A673 (cell line): ENCODE measurements at places on chromosomes 13 and 19. TPM values are rescaled to one million over a fixed set of nuclear protein-coding genes. Genes with fewer than 3 reads are reported as not detected.

FXYD7 gene
- total RNA-seq, result 0.56 and 0.85 TPM in 2 replicates

DAND5 gene
- total RNA-seq, result 0.17 TPM in 2 replicates

NALCN gene
- total RNA-seq, result 0.35 and 0.52 TPM in 2 replicates

- no peak for DNase-seq
Observed at GRCh38 chr13:110318920-110319319, 11.8 kb downstream of the COL4A2 start.

DNA sequence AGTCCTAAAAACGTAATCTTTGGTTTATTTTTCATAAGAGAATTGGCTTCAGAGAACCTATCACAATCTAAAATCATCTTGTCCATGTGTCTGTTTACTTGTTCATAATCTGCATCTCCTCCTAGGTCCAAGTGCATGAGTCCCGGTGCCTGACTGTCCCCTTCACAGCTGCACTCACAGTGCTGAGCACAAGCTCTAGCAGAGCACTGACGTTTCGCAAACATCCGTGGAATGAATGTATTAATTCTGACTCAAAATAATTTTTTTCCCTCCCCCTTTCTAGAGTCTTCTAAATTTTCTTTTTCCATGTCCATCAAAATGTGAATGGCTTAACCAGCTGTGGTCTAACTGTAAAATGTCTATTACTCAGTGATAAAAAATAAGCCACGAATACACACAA, 245.5 kb upstream of the TSHZ3 start:
- DNase-seq, result no peak

GRCh38 chr19:29003641-29004409, 209.1 kb downstream of the UQCRFS1 start:
- DNase-seq, result no peak

DNA sequence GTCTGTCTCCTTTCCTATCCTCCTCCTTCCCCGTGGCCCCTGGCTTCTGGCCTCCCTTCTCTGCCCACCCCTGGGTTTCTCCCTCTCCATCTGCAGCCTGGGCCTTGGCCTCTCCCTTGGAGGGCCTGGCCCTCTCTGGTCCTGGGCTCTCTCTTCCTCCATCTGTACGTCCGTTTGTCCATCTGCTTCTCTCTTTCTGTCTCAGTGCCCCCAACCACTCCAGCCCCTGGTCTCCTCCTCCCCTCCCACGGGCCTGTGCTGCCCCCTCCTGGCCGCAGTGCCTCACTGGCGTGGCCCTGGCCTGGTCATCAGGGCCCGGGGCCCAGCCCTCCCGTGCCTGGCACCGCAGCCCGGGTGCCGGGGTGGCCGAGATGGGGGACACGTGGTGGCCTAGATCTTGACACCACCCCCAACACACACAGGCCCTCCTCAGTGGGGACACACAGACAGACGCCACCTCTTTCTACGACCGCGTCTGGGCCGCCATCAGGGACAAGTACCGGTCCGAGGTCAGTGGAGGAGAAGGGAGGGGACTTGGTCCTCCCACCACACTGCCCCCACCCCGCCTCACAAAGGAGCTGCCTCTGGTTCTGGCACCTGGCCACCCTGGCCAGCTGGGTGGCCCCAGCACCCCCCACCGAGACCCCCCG, 11.3 kb downstream of the PRKCSH start:
- peak; percentile 60 for DNase-seq

DNA sequence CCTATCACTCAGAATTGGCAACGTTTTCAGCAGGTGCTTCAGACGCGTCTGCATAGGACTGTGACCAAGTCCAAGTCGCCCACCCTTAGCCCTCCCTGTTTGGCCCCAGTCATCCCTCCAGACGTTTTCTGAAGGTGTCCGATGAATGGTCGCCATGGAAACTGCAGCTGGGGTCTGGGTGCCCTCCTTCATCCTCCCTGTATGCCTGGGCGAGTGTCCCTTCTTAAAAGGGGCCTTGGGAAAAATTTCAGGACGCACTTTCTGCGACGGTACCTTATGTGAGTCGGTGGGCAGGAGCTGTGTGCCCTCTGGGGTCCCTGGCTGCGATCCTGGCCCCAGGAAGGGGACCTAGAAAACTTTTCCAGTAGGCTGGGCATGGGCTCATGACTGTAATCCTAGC, 25.1 kb downstream of the MAN2B1 start:
- no peak for DNase-seq

- no peak for DNase-seq
Observed at GRCh38 chr13:99870541-99870940, 101.0 kb downstream of the ZIC5 start.

DNA sequence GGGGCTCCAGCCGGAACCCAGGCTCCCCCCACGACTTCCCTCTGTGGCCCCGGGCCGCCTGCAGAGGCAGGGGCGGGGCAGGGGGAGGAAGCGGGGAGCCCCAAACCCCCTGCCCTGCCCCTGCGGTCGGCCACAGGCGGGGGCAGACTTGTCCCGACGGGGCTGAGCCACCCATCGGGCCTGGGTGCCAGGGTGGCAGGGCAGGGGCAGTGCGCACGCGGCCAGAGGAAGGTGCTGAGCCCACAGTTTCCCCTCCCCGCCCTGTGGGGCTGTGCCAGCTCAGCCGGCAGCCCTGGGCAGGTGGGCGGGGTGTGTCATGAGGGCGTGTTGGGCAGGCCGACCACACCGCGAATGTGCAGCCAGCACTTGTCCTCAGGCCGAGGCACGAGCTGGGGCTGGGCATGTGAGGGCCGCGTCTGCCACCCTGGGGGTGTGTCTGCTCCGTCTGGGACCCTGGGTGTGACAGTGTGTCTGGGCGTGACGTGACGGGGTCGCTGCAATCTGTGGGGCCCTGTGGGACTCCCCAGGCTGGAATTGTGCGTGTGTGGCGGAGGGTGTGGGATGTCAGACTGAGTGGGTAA, 17.7 kb downstream of the CCDC97 start:
- no peak for DNase-seq

DNA sequence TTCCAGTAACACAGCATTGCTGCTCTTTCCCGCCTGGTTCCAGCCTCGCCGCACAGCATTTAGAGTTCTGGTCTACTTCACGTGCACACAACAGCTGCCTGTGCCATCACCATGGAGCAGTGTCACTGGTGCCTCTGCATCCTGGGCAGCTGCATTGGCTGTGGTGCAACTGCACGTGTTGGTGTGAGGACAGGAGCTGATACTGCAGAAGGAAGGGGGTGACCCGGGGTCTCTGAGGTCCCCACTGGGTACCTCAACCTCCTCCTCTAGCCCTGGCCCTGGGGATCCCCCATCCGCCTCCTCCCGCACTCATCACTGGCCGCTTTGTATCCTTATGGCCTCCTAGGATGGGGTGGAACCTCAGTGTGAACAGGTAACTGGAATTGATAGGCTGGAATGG, 112.5 kb downstream of the SOX1 start:
- no peak for DNase-seq
